Cortex of kidney (tissue), 1 donor: ENCODE measurements at places on chromosomes 7 and 10.

- DNase-seq: no peak
These were observed 18.2 kb downstream of the CYP17A1 start for GRCh38 chr10:102819054-102819453.

DNA sequence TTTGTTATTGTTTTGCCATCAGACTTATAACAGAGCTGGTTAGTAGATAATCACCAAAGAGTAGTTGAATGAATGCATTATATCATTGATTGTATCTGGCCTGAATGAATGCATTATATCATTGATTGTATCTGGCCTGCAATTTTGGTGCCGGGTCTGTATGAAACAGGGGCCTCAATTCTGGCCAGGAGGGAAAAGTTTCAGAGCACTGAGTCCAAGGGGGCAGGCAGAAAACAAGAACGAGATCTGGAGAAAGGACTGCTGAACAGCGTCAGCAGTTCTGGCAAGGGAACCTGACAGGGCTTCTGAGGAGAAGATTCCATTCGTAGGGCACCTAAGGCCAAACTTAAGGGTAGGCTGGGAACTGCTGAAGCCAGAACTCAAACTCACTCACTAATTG, 128.0 kb downstream of the SEMA3C start:
- DNase-seq: no peak

- no peak for DNase-seq
These were observed 62.9 kb upstream of the MKRN1 start for GRCh38 chr7:140542228-140542603.

GRCh38 chr10:30979956-30980355, 51.7 kb downstream of the ZNF438 start:
- DNase-seq: no peak

DNA sequence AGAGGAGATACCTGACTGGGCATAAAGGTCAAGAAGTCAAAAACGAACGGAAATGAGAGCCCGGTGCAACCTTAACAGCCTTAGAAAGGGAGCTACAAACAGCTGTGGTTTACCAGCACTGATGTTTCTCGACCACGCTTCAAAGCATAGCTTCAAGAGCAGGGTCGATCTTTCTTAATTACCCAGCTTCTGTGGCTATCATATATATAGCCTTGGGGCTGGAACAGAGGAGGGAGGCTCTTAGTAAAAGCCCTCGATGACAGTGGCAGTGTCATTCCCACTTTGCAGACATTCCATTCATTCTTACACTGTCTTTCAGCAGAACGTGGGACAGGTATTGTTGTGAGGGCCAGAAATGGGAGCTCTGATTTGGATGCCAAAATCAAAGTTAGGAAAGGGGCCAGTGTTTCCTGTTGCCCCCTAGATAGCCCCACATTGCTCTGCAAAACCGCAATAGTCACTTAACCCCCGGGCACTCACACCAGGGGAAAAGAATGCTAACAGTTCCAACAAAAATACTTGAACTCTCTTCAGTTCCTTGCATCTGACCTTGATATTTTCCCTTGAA, 141.5 kb downstream of the MTPAP start:
- no peak for DNase-seq

DNA sequence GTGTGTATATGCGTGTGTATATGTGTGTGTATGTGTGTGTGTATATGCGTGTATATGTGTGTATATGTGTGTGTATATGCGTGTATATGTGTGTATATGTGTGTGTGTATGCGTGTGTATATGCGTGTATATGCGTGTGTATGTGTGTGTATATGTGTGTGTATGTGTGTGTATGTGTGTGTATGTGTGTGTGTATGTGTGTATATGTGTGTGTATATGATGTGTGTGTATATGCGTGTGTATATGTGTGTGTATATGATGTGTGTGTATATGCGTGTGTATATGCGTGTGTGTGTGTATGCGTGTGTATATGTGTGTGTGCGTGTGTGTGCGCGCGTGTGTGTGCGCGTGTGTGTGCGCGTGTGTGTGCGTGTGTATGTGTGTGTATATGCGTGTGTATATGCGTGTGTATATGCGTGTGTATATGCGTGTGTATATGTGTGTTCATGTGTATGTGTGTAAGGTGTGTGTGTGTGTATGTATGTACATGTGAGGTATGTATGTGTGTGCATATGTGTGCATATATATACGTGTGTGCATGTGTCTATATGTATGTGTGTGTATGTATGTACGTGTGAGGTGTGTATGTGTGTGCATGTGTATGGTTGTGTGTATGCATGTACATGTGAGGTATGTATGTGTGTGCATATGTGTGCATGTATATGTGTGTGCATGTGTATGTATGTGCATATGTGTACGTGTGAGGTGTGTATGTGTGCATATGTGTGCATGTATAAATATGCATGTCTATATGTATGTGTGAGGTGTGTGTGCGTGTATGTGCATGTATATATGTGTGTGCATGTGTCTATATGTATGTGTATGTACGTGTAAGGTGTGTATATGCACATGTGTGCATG, 6.0 kb downstream of the UCN3 start:
- no peak for DNase-seq

DNA sequence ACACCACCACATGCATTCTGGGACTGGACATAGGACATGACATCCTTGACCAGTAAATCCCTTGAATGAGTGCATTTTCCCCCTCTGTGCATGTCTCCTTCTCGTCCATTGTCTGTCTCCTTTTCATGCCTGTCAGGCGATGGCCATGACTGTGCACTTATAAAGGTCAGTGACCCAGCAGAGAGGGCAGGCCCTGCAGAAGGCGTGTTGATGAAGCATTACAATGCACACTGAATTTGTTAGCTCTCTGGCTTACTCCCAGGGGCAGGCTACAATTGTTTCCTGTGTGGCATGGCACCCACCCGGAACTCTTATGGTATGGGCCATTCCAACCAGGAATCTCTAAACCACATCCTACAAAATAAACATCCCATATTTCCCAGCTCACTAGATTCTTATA, 71.1 kb downstream of the SAMD9 start:
- DNase-seq: no peak

GRCh38 chr10:65033957-65034356, 1512.8 kb downstream of the REEP3 start:
- DNase-seq: no peak

DNA sequence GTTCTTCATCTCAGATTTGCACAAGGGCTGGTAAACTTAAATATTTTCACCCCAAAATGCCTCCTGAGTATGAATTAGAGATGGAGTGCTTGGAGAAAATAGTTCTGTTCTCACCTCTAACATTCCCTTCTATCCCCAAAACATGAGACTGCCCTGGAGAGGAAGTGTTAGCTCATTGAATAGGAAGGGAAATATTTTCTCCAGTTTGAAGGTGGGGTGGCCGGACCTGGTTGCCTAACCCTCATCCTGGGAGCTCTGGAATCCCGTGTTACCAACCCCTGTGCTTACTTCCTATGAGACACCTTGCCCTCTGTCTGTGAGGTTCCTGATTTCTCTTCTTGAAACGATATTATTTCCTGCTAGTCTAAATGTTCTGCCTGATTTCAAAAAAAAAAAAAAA, 779 bp downstream of the IFIT2 start:
- no peak for DNase-seq

- DNase-seq: no peak
These were observed 13.3 kb upstream of the ITGB8 start for GRCh38 chr7:20317413-20317812.

DNA sequence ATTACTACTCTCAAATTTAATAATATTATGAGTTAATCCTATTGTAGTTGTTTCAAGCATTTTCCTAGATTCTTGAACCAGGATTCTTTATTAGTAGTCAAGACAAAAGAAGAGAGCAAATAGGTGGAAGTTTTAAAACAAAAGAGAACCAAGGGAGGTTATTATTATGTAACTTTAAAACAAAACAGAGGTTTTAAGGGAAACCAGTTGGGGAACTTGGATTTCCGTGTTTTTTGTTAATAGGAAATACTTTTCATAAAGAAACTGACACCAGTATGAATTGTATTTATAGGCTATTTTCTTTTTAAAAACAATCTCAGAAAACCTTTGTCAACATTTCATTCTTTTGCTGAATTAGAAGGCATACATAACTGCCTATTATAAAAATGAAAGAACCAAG, 183.9 kb downstream of the WNT2 start:
- DNase-seq: no peak

GRCh38 chr7:112905950-112906349, 115.8 kb upstream of the TMEM168 start:
- DNase-seq: no peak

DNA sequence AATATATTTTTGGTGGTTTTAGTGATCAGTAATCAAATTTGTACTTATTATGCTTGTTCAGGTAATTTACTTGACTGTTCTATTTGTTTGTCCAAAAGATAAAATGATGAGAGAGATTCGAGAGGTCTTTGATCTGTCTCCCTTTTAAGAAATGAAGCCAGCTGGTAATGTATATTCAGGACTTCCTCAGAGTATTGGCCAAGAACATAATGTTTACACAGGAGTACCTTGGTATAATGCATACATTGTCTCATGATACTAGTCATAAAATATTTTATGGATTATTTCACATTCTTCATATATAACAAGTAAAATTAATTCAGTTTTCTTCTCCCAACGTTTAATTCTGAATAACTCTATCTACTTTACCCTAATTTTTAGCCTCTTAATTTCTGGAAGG, 100.9 kb downstream of the REEP3 start:
- DNase-seq: no peak

- no peak for DNase-seq
These were observed 237.2 kb downstream of the GLI3 start for GRCh38 chr7:41999736-42000283.

DNA sequence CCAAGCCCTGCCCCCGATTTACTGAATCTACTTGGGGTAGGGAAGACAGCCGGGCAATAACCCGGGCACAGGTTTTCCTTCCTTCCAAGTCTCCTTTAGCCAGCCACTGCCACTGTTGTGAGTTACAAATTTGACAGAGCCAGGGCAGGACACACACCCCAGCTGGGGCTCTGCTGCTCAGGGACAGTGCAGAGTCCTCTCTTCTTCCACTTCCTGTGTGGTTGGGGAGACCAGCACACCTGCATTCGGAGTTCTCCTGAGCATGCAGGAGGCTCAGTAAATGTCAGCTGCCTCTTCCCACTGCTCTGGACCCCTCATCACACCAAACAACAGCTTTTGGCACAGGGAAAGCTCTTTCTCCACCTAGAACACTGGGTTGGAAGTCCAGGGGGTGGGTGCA, 21.3 kb downstream of the CHST15 start:
- DNase-seq: no peak

DNA sequence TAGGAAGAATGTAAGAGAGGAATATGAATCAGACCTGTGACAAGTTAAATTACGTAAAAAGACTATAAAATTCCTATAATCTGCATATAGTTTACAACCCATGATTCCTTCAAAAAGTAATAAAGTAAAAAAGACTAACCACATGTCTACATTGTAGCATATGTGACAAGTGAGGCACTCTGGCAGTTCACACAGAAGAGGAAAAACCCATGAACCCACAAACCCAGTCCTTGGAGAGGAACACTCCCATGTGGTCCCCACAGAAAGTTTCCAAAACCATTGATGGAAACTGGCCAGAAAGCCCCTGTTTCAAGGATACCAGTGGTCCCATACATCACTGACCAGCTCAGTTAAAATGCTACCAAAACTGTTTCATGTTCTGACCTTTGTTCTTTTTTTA, 15.7 kb downstream of the KDM7A start:
- DNase-seq: no peak

- no peak for DNase-seq
These were observed 35.0 kb downstream of the GLRX3 start for GRCh38 chr10:130171196-130171595.

DNA sequence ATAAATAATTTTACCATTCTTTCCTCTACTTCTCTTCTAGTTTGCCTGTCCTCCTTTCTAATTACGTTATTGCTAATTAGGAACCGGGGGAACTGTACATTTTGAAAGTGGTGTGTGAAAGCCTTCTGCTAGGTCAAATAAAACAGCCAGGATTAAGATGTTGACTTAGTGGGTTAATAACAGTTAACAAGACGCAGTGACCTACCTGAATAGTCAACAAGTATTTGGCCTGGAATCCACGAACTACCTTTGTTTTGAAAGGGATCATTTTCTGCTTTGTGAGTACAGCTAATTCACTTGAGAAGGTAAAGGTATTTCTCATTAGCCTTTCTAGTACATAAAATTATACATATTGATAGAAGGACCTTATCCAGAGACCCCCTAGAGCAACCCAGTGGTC, 139.9 kb downstream of the COL28A1 start:
- no peak for DNase-seq

DNA sequence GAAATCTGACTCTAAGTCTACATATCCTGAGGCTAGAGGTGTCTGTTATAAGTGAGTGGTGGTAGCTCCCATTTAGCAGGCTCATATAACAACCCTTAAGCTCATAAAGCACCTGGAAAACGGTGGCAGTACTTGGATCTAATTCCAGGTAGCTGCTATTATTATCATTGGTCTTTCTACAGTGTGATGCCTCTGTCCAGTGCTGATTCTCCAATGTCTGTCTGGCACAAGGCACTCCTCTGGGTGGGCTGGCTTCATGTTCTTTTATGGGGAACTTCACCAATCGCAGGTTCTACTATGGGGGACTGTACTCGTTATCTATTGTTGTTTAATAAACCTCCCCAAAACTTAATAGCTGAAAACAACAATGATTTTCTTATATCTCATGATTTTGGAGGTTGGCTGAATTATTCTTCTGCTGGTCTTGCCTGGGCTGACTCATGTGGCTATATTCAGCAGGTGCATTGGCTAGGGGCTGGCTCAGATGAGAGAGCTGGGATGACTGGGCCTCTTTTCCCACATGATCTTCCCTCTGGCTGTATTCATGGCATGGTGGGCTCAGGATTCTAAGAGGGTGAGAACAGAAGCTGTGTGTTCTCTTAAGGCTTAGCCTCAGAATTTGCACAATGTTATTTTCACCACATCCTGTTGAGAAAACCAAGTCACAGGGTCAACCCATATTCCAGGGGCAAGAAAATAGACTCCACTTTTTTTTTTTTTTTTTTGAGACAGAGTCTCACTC, 93.0 kb upstream of the PCGF5 start:
- no peak for DNase-seq

- DNase-seq: no peak
These were observed 133.8 kb downstream of the PON1 start for GRCh38 chr7:95190515-95190914.
